Neuronal stem cell (in vitro differentiated cells): ENCODE measurements at places on chromosomes 3 and 15.
A peak's percentile ranks its signal among the peaks of the same experiment; 100 is the strongest.

DNA sequence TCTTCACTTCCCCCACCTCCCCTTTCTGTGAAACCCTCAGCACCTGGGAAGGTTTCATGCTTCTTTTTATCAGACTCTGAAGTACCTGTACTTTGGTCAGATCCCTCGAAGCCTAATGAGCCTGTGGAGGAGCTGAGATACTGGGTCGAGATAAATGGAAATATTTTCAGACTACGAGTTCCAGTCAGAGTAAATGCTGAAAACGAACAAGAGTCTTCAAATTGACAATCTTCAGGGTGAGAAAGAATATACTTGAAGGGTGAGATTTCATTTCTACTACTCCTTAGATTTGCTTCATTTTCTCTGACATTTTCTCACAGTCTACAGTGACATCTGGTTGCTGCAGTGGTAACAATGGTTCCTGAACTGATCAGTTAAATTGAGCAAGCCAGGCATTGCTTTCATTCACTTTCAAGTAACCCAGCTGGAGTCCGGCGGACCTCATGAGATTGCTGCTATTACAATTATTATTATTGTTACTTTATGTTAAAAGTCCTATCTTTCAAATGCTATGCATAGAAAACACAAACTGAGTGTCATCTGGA, 337.2 kb downstream of the VGLL3 start:
- DNase-seq: peak; percentile 5

DNA sequence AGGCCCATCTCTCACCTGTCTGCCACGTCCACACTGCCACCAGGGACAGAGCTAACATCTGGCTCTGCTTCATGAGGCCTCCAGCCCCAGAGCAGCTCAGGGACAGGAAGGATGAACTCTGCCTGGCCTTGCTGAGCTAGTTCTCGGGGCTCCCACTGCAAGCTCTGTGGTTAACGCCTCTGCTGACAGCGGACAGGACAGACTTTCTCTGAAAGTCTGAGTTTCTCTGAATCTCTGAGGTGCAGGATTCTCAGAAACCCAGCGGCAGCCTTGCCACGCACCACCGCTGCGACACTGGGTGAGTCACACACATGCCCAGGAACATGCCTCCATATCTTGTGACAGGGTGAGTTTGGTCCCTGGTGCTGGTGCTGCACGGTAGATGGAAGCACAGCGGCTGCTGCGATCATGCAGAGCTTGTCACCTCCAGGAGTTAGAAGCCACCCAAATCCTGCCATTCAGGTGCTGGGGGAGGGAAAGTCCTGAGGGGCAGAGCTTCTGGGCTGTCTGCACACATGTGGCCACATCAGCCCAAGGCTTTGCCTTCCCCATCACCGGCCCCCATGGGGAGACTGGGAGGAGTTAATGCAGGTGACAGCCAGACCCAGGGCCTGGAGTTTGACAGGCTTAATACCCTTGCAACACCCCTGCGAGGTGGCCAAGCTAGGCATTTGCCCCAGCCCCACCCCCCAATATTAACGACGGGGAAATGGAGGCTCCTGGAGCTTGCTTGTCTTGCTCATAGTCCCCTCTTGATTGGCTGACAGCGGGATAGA, 267.0 kb downstream of the PLCL2 start:
- no peak for DNase-seq

DNA sequence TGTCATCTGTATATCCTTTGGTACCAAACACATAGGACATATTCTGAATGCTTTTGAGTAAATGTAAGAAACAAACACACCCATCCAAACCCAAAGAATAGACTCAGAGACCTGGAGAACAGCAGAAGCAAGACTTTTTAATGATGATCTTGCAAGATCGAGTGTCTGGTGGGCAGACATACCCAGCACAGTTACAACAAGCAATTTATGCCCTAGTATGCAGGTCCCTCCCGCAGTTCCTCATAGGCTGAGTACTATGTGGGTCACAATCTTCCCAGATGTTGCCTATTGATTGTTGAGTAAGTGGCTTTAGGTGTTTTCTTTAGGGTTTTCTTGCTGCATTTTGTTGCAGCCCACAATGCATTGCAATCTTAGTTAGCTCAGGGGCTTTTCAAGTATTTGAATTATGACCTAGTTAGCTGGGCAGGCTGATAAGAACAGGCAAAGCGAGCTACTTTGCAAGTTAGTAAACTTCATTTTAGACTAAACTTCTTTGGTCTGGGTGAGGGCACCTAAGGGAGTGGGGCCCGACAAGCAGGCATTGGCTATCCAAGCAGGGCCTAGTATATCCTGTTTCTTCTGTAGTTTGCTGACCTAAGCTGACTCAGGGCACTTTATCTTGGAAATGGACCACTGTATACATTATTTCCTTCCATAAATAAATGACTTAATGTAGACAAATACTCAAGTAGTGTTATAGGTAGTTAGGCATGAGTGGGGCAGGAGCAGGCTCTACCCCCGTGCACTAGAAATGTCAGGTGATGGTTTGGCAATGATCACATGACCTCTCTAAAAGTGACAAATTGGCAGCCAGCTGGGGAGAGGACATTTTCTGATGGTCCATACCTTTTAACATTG, 87.3 kb upstream of the LIPC start:
- DNase-seq: no peak

- DNase-seq: no peak
These were observed 169.4 kb downstream of the ALDH1A2 start for GRCh38 chr15:57896114-57896513.

DNA sequence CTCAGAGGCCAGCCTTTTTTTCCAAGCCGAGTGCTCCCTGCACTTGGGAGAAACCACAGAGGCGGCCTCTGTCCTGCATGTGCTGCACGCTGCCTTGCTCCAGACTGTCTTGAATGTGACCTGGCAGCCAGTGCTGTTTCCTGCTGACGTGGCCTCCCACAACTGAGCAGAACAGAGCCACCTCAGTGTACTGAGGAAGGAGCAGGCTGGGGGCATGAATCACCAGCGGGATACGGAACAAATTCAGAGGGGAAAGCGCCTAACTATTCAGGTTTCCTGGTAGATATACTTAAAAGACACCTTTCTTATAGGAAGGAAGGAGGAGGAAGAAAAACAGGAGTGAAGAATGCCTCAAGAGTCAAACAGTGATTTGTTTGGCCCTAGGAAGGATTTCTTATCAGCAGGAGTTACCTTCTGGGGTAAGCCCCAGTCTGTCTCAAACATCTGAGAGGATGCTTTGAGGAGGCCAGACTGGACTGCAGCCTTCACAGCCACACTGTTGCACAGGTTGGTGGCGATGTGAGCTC, 114.0 kb downstream of the FNDC3B start:
- no peak for DNase-seq

DNA sequence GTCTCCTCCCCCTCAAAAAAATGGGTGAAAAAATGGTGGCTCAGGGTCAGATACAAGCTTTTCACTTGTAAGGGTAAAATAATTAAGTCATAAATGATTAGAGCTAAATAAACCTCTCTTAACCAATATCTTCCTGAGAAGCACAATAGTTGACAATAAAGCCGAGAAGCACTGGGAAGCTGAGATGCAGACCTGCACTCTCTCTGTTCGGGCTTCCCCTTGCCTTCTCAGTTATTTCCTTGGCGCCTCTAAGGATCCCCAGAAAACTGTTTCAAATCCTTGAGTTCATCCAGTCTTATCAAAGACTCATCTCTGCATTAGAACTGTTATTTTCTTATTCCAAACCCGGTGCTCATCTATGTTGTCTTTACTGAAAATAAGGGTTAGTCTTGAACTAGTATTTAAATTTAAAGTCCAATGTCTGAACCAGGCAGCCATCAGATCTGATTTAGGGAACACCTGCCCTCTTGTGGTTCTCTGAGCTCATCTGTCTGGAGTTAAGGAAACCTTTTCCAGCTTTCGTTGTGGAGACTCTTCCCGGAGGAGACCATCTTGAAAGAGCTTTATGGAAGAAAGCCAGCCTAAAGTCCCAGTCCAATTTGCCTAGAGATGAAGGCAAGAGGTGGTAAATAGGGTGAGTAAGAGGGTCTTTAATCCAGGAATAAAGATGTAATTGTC, 256.4 kb upstream of the MCTP2 start:
- DNase-seq: peak; percentile 36

DNA sequence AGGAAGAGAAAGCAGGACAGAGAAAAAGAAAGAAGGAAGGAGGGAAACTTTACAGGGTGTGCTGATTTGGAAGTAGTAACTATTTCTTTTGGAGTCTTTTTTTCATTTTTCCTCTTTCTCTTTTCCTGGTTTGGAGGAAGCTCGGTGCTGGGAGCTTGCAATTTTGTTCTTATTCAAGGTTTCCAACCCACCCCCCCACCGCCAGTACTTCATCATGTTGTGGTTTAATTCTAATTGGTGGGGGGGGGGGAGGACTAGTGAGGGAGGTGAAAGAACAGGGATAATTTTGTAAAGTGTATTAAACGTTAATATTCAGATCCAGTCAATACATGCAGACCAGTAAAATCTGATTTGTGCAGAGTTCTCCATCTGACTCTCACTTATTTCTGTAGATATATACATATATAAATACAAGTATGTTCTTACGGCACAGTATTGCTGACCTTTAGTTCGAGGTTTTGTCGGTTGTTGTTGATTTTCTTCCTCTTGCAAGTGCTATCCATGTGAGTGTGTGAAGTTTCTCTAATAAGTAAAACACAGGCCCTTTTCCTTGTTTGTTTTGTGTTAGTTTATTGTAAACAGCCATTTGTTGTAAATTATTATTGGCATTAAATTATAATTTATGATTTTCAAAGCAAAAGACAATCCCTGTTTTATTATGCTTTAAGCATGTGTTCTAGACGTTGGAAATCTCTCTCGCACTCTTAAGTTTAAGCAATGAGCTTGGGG, 9.3 kb downstream of the NR2F2 start:
- no peak for DNase-seq

DNA sequence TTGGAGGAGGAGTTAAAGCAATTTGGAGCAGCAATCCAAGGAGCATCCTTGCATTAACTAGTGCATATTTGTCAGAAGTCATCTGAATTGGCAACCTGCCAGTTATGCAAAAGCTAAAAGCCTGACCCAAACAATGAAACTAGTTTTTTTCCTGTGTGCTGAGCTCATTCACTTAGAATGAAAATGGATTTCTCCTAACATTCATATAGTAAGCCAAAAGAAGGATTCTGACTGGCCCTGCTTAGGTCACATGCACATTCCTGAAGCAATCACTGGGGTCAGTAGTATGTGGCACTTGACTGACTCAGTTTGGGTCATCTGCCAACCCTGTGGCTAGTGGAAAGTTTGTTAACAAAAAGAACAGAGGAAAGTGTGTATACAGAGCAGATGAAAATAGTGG, 30.5 kb downstream of the OXSM start:
- no peak for DNase-seq

DNA sequence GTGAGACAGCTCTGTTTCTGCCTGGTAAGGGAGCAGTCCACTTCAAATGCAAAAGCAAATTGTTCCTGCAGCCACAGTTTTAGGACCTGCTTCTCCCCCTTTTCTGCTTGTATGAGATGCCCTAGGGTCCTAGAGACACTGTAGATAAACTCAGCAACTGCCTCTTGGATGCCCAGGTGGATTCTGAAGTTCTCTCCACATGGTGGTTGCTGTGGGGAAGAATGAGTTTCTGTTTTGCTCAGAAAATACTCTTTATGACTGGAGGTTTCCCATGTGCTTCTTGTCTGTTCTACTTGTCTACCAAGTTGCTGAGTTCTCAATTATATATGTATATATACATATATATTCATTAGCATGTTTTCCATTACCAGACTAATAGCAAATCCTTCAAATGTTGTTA, 5.6 kb upstream of the ZNF80 start:
- no peak for DNase-seq

DNA sequence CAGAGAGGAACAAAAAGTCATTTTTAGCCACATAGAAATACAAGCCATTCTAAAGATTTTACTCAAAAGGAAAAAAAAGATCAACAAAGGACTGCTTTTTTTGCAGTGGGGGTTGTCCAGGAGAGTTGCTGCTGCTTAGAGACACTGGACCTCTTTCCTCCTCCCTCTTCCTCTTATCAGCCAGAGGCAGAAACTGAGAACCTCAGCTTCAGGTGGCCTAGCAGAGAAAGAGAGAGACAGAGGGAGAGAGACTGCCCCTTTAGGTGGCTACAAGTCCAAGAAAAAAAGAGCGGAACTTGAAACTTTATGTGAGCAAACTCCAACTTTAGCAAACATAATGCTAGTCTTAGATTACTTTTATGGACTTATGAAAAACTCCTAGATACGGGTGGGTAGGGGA, 54.2 kb downstream of the NPAP1 start:
- DNase-seq: no peak

DNA sequence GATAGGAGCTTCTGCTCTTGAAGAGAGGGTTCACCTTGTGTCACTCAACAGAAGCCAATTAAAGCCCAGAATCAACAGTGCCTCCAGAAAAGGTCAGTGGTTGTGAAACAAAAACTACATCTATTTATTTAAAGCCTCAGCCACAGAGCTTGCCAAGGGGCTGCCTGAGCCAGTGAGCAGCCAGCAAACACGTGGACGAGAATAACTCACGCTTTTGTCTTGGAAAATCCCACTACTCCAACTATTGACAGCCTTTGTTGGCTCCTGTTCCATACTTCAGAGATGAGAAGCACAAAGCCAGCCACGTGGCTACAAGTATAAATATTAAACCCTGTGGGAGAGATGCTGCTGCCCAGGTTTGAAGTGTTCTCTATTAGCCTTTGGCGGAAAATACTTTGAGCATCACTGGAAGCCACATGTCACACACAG, 10.3 kb downstream of the GPR156 start:
- DNase-seq: no peak
